ENCODE measurements at places on chromosomes 3 and 15.

DNA sequence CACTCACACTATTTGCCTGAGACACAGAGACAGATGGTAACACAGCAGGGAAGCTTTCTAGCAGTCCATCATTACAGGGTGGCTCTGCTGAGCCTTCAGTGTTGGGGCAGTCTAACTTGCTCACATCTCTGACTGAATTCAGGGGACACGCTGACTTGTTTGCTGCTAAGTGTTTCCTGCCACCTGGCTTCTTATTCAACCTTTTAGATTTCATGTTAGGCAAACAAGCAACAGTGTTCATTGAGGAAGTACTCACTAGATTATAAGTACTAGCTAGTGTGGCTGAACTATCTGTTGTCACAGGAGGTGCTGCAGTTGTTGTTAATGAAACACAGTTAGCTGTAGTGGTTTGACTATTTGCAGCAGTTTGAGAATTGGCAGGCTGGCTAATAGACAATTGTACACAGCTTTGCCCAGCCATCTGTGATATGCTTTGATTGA is 37.3 kb downstream of the USF3 start:
- DNase-seq: no peak

DNA sequence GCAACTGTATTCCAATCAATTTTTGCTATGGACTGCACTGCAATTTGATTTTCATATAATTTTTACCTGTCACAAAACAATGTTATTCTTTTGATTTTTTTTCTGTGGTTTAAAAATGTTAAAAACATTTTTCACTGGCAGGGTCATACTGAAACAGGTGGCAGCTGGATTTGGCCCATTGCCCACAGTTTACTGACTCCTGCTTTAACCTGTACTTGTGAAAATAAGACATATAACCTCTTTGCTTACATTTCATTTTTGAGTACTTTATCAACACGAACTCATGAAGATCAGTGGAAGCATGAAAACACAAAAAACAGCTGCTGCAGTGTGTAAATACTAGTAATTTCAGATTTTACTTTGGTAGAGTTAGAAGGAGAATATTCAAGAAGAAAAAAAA is 313.1 kb downstream of the WDR72 start:
- no peak for DNase-seq

DNA sequence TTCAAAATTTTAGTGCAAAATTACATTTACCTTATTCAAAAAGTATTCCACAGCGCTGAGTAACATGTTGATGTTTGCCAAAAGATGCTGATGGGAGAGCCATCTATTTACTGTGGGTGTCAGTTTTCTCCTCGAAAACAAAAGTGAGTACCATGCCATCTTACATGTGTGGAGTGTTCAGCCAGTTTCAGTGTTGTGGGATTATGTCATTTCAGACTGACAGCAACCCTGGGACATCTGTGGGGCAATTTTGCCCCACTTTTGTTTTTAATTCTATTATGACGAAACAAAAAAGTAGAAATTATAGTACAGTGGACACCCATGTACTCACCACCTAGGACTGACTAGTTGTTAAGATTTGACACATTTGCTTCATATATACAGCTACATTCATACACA is 19.6 kb downstream of the SLCO3A1 start:
- no peak for DNase-seq

- no peak for DNase-seq
Measured at GRCh38 chr15:78263907-78264303, 457 bp upstream of the DNAJA4 start.

GRCh38 chr15:78642331-78642730 is 1.3 kb upstream of the CHRNB4 start:
- no peak for DNase-seq

DNA sequence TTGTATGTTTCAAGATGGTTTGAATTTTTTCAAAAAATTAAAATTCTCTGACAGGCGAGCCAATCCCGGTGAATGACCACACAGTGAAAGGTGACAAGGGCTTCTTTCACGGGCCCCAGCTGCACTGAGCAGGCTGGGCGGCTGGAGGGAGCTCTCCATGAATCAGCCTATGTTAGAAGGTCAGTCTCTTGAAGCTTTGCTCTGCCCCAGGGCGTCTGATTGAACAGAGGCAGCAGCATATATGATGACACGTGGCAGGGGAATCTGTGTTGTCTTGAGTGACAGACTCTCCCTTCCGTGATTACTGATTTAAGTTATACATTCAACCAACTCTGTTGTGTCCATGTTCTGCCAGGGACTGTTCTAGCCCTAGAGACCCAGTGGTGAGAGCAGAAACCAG is 51.5 kb downstream of the ISG20 start:
- DNase-seq: no peak

GRCh38 chr3:152719264-152719663 is 115.7 kb upstream of the P2RY1 start:
- no peak for DNase-seq

- DNase-seq: no peak
Measured at GRCh38 chr3:142808103-142808917, 80.6 kb downstream of the PCOLCE2 start.

DNA sequence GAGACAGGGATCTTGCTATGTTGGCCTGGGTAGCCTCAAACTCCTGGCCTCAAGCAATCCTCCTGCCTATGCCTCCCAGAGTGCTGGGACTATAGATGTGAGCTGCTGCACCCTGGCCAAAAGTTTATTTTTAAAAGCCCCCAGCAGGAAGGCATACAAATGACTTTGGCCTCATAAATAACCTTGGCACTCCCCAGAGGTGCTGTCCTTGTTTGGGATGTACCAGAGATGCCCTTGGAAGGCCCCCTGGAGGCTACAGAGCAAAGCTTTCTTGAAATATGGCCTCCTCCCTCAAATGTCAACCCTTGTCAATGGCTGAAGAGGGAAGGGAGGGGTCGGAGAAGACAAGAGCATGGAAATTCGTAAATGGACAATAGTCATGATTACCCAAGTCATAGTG is 14.0 kb upstream of the RTP3 start:
- DNase-seq: no peak

- DNase-seq: no peak
Measured at GRCh38 chr3:29561651-29562149, 280.8 kb downstream of the RBMS3 start.

- no peak for DNase-seq
Measured at GRCh38 chr3:152019508-152019907, 146.1 kb downstream of the SUCNR1 start.

DNA sequence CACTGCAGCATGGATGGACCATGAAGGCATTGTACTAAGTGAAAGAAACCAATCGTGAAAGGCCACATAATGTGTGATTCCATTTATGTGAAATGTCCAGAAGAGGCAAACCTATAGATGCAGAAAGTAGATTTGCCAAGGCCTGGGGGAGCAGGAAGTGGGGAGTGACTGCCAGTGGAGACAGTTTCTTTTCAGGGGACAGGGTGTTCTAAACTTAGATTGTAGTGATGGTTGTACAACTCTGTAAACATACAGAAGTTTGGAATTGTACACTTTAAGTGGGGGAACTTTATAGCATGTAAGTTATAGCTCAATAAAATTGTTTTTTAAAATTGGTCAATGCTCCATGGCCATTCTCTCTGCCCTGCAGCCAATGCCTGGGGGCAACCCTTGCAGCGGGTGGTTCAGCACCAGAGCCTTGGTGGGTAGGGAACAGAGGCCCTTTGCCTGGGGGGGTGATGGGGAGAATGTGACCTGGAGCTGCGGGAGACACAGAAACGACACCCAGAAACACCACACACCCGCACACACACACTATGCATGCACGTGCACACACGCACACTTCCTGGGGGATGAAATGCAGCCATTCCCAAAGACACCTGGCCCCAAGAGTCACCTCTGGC is 43.1 kb downstream of the DNAJB8 start:
- no peak for DNase-seq
